ENCODE measurements at places on chromosomes 4 and X.

DNA sequence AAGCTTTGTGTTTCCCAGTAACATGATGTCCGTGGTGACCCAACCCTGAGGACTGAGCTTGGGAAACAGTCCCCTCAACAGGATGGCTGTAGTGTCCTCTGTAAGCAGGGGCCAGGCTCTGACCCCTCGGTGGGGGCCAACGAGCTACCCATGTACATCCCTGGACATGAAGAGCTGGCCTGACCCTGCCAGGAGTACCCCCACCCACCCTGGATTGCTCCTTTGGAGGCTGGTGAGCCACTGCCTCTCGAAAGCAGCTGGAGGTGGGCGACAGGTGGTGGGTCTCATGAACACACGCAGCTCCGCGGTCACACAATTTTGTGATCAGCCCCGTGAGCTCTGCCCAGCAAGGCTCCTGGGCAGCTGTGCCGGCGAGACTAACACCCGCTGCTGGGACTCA, 33.5 kb downstream of the NSG1 start:
- DNase-seq = no peak

DNA sequence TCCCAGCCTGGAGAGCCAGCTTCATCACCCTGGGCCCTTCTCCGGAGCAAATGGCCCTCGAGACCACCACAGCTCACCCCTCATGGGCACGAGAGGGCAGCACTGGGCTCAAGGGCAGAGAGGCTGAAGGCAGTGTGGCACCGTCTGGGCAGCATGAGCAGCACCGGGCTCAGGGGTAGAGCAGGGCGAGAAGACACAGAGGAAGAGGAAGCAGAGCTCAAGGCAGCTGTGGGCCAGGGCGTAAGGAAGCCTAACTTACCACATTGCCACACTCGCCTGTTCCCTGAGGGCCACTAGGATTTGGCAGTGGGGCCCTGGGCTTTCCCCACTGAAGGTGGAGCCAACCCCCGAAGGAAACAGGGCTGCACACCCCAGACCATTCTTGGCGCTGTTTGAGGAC, 15.5 kb downstream of the ZNF185 start:
- DNase-seq = no peak

- no peak for DNase-seq
Observed at GRCh38 chr4:16783119-16783518, 115.3 kb downstream of the LDB2 start.

- no peak for DNase-seq
Observed at GRCh38 chrX:12975670-12975965, 708 bp downstream of the TMSB4X start.

DNA sequence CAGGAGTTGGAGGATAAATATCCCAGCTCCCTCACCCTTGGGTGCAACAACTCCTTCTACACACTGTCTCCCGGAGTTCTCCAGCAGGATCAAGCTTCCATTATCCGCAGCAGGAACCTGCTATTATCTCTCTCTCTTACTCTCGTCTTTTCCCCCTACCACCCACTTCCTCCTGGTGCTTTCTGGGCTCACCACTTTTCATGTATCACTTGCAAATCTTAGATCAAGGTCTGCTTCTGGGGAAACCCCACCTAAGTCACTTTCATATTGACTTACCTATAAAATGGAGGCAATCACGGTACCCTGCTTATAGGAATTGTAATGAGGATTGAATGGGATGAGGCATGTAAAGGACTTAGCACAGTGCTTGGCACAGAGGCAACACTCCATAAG, 589.5 kb downstream of the BCOR start:
- no peak for DNase-seq

GRCh38 chr4:139084804-139085093, 69.2 kb downstream of the NOCT start:
- peak; percentile 5 for DNase-seq

DNA sequence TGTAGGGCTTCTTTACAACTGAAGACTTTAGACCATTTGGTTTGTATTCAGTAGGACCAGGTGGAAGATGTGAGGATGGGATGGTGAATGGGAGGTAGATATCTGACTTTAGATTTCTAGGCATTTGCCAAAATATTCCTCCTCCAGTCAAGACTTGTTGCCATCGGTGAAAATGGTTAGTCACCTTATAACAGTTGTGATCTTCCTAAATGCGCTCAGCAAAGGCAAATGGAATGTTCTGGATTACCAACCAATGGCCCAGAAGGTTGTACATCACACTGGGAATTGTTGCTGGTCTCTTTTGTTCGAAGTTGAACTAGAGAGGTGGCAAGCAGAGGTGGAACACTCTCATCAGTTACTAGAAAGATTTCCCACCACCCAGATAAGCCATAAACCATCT, 33.9 kb downstream of the TMSB4X start:
- DNase-seq = no peak

- no peak for DNase-seq
Observed at GRCh38 chr4:110527156-110527555, 51.2 kb downstream of the ENPEP start.

GRCh38 chr4:105392858-105393257, 81.0 kb downstream of the PPA2 start:
- no peak for DNase-seq

DNA sequence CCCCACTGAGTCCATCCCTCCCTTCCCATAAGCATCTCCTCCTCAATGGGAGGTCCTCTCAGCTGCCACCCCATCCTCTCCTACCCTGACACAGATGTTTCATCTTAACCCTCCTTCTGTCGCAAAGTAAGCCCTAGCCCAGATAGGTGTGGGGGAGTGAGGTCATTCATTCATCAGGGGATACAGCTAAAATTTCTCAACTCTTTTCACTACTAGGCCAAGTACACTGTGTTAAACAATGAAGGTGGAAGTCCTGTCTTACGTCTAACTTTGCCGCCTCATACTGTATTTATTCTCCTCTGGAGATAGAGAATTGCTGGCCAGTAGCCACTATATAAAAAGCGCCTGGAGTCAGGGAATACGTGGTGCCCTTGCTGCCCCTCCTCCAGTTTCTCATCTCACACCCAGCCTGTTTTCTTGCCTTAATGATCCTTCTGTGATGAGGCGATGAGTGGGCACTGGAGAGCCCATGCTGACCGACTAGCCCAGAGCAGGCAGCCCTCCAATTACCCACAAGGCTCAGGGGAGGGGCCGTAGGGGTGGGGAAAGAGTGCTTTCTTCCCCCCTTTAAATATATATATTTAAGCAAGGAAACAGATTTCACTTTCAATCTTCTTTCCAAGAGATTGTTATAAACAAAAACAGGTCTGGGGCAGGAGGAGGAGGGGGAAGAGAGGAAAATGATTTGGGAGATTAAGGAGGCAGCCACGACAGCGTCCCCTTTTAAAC, 149.5 kb downstream of the PJA1 start:
- no peak for DNase-seq

DNA sequence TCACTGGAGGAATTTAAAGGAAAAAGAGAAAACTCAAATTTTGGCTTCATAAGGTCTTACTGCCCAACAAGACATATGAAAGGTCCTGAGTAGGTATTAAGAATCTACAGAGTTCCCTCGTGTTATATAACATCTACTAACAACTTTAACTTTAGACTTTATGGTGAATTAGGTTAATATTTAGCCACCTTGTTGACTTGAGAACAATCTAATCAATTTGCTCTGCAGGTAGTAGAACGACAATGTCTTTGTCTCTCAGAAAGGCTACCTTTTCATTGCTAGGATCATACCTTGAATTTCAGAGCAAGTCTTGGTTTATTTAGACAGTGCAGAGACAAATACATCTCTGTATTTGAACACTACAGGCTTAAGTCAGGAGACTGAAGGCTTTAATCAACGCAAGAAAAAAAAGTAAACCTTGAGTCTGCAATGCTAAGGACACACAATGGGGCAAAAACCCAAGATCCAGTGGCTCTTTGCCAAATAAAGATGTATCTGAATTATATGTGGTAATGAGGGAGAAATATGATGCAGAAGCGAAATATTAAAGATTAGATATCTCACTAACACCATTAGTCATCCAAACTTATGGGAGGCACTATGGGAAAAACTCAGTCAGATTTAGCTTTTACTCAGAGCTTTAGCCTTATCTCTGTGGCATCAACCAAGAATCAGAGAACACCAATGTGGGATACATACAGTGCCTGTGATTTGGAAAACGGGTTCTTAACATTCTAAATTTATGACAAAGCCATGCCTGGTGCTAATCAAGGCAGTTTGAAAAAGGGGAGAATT, 93.6 kb upstream of the FTHL17 start:
- peak; percentile 7 for DNase-seq

- peak; percentile 78 for DNase-seq
Observed at GRCh38 chr4:25090516-25090915, 59.8 kb upstream of the LGI2 start.

Measured in fibroblast of skin of right quadriceps (primary cell).